ENCODE measurements at places on chromosomes 1 and 21.
A peak's percentile ranks its signal among the peaks of the same experiment; 100 is the strongest.

DNA sequence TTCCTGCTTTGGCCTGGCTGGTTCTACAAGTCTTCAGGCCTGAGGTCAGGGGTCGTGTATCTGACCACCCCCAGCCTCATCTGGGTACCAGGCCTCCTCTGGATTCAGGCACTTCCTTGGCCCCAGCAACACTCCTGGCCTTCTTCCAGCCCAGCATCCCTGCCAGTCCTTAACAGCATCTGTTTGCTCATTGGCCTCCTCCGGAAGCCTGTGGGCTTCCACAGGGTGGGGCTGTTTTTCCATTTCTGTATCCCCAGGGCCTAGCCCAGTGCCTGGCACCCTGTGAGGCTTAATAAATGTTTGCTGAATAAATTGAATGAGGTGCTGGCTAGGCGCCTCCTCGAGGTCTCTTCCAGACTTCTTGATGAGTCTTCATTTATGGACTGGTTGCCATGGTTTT, 21.5 kb upstream of the GPR37L1 start:
- no peak for DNase-seq

- DNase-seq = no peak
Measured at GRCh38 chr21:20875742-20876141, 122.5 kb upstream of the NCAM2 start.

- DNase-seq = peak; percentile 18
Measured at GRCh38 chr1:180643693-180644092, 11.9 kb downstream of the XPR1 start.

DNA sequence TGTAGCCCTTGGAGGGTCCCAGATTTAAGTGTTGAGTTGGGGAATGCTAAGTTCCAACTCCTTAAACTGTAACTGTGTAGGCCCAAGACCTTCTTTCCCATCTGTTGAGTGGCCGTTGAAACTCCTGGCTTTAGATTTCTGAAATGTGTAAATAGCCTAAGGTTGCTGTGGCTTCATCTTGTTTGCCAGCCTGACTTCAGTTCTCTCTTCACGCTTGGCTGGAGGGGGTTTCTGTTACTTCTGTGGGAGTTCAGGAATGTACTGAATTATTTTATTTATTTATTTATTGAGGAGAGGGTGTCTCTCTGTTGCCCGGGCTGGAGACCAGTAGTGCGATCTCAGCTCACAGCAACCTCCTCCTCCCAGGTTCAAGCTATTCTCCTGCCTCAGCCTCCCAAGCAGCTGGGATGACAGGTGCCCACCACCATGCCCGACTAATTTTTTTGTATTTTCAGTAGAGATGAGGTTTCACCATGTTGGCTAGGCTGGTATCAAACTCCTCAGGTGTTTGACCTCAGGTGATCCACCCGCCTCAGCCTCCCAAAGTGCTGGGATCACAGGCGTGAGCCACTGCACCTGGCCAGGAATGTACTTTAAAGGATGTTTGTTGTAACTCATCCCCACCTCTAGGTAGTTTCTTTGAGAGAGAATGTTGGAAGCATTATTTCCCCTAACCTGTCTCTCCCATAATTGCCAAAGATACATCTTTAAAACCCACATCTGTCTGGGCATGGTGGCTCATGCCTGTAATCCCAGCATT, 5.9 kb downstream of the TTC39A start:
- DNase-seq = no peak

GRCh38 chr1:7943251-7943650, 2.6 kb upstream of the TNFRSF9 start:
- DNase-seq = no peak

- no peak for DNase-seq
Measured at GRCh38 chr1:211891708-211892107, 61.1 kb upstream of the LPGAT1 start.

DNA sequence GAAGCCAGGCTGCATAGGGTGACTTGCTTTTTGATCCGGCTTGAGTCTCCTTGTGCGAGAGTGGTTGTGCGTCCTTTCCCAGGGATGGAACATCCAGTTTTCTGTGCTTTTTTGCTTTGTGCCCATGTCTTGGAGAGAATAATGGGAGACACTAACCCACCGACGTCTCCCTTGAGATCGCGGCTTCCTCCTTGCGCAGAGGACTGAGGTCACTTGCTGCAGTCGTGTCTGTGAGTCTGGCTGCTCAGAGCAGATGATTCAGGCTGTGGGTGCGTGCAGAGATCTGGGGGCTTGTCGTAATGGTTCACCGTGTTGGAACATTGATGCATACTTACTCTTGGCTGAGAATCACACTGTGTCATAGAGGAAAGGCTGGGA, 164.5 kb upstream of the CACNA1E start:
- no peak for DNase-seq

DNA sequence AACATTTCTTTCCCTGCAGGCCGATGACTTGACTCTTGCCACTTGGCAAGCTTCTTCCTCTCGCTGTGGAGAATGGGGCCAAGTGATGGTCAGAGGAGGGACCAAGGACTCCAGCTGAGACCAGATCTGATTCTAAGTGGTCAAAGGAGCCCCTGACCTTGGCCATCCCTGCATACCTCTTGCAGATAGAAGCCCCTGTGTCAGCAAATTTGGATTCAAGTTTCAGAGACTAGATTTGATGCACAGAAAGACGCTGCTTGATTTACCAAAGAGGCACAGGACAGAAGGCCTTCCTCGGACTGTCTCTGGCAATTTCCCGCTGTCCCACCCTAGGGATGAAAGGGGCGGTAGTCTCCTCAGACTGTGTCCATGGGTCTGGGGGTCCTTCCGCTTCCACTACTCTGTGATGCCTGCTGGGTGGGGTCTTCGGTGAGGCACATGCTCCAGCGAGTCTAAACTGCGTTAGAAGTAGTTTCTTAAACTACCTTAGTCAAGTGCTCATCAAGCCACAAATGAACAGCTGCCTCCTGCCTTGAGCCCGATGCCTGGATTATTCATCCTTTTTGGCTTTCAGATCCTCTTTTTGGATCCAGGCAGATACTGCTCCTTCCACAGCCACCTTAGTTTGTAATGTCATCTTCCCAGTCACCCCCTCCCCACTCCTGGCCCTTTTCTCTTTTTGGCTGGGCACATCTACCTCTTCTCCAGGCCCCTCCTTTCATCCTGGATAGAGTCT, 31.8 kb upstream of the RBM15 start:
- DNase-seq = no peak

DNA sequence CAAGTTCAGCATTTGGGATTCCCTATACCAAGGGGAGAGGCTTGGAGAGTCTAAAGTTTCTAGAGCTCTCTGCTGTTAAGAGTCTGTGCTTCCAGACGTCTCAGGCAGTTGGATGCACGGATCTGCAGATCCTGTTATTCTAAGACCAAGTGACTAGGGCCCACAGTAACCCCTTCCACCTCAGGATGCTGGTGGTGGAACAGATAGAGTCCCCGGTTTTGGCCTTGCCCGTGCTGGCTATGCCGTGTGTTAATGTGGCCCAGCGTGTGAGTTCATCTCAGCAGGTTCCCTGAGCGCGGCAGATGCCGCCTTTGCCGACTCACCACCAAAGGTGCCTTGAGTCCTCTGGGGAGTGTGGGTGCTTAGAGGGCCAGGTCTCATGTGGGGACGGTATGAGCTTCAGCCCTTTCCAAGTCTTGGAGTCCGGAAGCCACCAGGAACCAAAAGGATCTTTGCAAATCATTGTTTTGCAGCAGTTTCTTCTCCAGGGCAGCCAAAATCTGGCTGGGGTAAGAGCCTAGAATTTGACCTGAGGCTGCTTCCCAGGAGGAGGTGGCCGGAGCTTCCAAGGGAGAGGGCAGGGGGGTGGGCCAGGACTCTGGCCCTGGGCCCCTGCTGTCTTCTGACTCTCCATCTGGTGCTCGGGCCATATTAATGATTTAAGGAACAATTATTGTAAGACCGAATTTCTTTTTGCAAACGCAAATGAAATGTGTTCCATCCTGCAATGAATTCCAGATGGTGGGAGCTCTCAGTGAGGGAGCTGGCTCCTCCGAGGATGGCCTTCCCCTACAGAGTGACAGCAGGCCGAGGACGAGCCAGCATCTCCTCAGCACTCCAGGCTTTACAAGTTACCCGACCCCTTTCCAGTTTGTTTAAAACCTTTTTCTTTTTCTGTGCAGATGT, 205.7 kb downstream of the FOXD2 start:
- no peak for DNase-seq

DNA sequence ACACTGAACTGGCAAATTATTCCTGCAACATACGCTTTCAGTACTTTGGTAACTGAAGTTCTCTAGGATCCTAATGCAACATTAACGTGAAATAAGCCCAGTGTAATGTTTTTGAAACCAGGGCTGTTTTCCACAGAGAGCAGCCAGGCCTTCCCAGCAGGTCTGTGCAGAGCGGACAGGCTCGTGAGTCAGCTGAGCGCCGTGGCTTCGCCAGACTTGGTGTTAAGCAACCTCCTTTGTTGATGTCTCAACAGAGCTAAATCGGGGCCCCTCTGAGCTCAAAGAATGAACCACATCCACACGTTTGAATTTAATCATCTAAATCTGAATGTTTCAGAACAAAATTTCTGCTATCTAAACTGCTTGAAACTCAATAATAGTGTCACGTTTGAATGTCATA, 181.8 kb upstream of the FMN2 start:
- peak; percentile 67 for DNase-seq

- peak; percentile 59 for DNase-seq
Measured at GRCh38 chr1:208183977-208184911, 59.9 kb downstream of the PLXNA2 start.

GRCh38 chr1:198636391-198636790, 2.4 kb upstream of the PTPRC start:
- no peak for DNase-seq

DNA sequence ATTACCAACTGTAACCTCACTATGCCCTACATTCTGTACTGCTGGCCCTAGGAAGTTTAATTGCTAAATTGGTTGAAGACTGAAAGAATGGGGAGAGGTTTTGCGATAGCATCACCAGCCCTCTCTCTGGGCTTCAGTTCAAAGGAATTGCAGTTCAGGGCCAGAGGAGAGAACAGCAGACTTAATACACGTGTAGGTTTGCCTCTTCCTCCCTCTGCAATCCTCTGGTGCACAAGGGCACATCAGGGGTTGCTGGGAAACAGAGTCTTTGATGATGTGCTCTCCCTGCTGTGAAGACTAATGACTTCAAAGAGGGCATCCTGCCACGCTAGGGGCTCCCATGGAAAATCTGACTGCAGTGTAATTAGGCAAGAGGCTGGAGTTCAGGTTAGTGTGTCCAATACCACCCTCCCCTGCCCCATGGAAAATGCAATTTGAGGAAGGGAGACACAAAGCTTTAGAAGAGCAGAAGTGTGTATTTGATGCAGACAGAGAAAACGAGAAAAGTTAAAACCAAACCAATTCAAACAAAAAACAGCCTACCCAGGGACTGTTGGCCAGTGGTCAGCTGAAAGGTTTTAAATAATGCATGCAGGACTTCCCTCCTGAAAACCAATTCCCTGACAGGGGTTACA, 167.9 kb downstream of the ASTN1 start:
- DNase-seq = no peak

- DNase-seq = no peak
Measured at GRCh38 chr1:185704181-185704580, 30.0 kb upstream of the HMCN1 start.

DNA sequence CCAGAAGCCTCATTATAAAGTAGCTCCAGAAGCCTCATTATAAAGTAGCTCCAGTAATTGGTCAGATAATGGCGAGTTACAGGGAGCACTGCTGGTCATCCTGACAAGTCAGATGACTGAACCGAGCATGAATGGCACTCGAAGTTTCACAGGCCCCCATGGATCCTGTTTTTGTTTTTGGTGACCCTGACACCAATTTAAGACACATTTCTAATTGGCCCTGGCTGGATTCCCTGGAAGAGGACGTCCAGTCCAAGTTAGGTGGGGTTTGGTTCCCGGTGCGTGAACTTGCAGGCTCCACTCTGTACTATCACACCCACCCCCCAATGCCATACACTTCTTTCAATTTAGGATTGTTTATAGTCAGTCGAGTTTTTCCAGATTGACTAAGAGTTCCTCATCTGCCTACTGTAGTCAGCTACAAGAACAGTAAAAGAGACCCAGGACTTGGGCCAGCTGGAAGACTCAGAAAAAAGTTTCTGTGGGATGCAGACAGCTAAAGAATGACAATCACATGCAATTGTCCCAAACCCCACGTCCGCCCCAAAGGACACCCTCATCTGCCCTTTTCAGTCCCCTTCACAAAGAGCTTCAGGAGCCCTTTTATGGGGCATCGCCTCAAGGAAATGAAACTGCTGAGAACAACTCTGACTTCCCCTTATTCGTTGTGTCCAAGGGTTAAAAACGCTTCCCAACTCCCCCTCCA, 2.7 kb downstream of the DHRS3 start:
- DNase-seq = no peak

DNA sequence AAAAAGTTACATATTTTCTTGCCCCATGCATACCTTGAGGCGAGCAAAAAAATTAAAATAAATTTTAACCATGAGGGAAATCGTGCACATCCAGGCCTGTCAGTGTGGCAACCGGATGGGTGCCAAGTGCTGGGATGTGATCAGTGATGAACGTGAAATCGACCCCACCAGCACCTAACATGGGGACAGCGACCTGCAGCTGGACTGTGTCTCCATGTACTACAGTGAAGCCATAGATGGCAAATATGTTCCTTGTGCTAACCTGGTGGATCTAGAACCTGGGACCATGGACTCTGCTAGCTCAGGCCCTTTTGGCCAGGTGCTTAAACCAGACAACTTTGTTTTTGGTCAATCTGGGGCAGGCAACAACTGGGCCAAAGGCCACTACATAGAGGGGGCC, 67.4 kb upstream of the PODN start:
- DNase-seq = no peak

DNA sequence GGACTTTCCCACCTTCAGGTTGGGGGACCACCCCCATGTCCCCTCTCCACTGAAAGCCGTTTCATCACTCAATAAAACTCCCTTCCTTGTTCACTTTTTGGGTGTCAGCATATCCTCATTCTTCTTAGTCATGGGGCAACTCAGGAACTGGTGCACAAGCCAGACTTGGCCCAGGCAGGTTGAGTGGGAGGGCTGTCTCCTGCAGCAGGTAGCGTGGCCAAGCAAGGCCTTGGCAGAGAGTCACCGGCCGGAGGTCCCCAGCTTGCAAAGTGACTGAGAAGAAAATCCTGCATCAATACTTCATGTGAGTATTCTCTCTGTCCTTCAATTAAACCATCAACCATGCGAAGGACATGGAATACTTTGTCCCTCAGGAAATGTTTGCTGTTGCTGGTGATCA, 148.9 kb downstream of the RHOU start:
- no peak for DNase-seq

DNA sequence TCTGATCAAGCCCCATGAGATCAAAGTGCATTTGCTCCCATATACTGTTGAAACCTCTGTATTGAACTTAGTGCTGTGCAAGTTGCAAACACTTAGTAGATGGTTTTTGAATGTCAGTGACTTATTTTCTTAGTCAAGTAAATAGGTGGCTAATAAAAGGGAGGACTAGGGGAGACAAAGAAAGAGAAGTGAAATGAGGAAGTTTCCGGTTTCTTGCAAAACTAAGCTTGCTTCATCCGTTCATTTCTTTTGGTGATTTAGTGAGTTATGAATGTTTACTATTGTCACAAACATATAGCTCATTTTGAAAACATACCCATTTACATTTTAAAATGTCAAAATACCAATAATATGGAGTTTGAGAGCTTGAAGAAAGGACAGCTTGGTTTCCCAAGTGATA, 23.0 kb downstream of the ADAMTS5 start:
- DNase-seq = no peak

- DNase-seq = no peak
Measured at GRCh38 chr1:30123896-30124295, 599.5 kb downstream of the MATN1 start.
